ENCODE measurements at places on chromosomes 4 and X.

DNA sequence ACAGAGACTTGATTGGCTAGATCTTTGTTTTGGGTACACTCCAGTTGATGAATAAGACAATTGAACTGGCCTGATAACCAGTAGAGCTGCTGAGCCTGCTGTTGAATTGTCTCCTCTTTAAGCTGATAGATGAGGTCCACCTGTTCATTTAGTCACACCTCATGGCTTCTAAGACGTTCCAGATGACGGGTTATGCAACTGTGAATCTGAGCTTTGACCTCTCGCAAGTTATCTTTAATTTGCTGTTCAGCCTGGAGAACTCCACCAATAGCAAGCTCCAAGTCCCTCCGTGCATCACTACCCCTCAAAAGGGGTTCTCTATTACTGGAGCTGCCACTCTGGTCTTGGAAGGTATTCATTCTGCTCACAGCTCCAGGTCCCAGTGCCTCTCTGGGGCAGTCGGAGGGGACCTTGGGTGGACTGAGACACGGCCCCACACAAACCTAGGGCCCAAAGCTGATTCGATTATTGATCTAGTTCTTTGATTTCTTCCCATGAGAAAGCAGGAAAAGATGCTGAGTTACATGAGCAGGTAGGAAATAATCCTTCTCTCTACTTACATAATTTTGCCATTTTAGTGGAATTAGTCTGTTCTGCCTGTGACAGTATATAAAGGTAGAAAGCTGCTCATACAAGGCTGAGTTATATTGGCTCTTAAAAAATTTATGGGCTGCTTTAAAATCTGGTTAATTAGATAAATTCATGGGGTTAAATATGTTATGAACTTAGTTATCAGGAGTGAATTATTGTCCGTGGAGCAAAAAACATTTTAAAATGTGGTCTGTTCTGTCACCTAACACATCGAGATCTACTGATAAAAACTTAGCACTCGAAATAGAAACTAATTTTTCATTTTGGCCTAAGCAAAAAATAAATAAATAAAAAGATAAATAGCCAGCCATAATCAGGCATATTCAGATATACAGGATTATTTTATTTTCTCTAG, 6.8 kb downstream of the MMAA start:
- DNase-seq, result no peak

DNA sequence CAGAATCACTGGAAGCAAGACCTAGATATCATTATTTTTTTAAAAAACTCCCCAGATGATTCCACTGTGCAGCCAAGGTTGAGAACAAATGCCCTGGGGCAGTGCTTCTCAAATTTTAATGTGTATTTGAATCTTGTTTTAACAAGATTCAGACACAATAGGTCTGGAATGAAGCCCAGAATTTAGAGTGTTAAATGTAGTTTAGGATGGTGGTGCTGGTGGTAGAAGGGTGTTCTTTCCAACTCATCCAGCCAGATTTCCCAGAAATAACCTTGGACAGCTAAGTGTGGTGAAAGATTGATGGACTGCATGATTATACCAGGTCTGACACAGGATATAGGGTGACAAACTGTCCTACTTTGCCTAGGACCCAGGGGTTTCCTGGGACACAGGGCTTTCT, 120.1 kb upstream of the MED14 start:
- DNase-seq, result no peak

DNA sequence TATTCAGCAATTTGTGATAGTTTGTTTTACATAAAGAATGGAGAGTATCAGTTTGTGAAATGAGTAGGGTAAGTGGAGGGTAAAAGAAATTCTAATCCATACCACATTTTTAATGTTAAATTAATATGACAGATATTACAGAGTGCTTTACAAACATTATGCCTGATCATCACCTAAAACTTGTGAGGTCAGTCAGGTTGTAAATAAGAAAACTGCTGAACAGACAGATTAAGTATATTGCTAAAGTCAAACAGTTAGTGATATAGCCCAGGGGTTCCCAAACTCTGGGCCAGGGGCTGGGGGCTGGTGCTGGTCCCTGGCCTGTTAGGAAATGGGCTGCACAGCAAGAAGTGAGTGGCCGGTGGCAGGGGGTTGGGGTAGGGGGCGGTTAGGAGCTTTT, 273.6 kb downstream of the TRAM1L1 start:
- no peak for DNase-seq

DNA sequence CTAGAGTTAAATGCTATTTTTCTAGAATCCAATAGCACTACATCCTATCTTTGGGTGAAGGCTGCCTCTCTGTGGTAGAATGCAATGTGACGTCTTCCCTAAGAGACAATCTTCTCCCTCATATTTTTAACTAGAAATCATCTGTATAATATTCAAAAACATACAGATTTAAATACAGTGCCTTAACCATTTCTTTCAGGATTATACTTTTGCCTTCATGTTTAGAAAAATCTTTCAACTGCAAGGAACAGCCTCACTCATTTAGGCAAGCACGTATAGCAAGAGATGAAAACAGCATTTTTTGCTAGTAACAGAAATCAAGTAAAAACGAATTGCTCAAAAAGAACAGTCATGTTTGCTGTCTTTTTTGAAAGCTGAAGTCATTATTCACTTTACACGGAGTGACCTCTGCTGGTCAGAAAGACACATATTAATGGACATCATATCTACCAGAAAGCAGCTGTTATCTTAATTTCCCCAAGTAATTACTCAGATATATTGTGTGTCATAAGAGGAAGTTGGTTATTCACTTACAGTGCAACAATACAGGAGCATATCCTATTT, 422.3 kb downstream of the STPG2 start:
- DNase-seq, result no peak

DNA sequence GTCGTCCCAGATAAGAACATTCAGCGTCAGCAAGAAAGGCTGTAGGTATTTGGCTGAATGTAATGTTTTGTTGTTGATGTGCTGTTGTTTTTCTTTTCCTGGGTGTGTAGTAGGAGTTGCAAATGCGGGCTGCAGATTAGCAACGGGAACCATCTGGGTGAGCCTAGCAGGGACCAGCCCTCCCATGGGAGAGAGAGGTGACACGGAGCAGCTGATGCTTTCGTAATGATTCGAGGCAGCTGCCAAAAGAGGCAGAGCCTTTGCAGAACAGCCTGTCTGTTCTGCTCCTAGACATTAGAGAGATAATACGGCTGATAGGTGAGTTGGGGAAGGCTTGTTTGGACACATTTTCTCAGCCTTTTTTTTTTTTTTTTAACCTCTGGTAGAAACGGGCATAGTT, 25.3 kb downstream of the ARSF start:
- DNase-seq, result no peak

GRCh38 chr4:153393397-153393796, 48.9 kb downstream of the MND1 start:
- no peak for DNase-seq

DNA sequence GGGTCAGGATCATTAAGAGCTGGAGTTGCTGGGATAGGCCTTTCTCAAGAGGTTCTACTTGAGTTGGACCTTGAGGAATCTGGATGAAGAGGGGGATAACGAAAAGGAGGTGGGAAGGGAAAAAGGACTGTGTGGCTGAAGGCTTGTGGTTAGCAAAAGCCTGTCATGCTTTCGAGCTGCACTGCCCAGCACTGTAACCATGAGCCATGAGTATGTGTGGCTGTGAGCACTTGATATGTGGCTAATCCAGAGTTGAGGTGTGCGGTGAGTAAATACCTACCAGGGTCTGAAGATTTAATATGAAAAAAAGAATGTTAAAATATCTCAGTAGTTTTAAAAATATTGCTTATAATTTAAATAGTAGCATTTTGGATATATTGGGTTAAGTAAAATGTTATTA, 11.4 kb downstream of the TMEM165 start:
- no peak for DNase-seq

DNA sequence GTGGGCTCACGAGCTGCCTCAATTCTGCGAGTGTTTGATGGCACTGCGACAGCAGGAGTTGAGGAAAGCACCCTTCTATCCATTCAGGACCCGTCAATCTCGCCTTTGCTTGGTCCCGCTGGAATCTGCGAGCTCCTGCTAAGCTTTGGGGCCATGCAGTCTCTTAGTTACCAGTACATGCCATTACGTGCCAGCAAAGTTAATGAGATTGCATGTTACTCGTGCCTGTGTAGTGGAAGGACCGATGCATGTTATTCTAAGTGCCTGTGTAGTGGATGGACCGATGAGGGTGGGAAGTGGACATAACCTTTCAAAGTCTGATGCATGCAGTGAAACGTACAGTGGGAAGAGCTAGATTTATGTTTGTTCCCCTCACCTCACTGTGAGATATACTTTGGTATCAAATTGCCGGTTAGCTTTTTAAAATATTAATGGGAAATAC, 569 bp downstream of the RPS3A start:
- DNase-seq, result no peak

- DNase-seq, result no peak
Measured at GRCh38 chr4:41538017-41538733, at the start of gene LIMCH1. LIMCH1 (plus strand) TSS chr4:41538157; CDS start chr4:41605996, 67,839 bp downstream.

- no peak for DNase-seq
Measured at GRCh38 chr4:36310793-36311192, 29.4 kb downstream of the DTHD1 start.

DNA sequence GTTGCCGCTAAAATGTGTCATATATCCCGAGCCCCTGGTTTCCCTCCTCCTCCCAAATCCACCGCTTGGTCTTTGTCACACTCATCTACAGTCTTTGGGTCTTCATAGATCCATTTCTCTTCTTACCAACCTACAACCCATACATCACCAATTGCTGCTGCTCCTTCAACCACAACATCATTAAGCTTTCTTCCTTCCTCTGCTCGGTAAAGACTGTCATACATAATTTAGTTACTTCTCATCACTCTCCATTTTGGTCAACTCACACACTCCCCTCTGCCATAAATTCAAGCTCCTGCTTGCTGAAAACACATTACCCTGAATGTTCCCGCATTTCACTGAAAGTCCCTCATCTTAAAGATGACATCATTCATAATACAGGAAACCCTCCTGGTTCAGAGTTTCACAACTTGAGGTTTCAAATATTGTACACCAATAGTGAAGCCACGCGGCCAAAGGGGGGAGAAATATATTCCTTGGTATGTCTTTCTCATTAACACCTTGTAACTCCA, 1.7 kb upstream of the DCTD start:
- DNase-seq, result no peak

DNA sequence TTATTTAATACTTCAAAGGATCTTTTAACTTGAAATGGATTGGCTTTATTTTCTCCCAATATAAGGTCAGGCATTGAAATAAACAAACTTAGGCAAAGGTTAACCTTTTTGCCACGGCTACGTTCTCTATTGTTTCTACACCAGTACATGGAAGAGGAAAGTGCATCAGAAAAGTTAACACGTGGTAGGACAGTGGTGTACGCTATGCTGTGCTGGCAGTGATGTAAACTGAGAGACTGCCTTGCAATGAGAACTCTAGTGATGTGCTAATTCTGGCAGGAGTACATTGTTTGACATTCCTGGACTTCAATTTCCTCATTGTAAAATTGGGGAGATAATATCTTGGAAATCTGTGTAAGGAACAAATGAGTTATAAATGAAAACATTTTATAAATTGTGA, 208.2 kb downstream of the TMA16 start:
- no peak for DNase-seq

DNA sequence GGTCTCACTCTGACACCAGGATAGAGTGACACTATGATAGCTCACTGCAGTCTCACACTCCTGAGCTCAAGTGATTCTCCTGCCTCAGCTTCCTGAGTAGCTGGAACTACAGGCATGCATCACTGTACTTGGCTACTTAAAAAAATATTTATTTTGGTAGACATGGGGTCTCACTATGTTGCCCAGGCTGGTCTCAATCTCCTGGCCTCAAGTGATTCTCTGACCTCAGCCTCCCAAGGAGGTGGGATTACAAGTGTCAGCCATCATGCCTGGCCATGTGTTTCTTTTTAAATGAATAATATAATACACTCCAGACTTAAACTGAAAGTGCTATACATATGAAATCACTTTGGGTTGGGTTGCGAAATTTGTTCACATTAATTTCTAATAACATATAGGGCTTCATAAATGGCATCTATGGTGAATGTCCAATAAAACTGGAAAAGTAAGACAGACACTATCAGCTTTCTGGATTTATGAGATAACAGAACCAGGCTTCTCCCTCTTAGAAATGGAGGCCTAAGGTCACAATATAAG, 48.0 kb downstream of the SEC24D start:
- no peak for DNase-seq

DNA sequence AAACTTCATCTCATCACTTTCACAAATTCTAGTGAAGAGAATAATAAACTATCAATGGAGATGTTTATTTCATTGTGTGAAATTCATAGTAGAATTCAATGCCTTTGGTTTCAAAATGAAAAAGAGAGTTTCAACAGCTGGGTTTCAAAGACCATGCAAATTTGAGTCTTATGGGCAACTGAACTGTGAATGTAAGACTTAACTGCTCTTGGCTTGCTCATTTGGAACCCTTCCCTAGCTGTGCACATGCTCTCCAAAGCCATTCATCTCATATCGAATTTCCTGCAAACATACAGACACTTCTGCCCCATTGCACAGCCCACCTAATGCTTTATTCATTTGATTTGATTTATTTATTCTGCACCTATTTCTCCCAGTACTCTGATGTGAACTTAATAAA, 154.5 kb downstream of the GRXCR1 start:
- no peak for DNase-seq

DNA sequence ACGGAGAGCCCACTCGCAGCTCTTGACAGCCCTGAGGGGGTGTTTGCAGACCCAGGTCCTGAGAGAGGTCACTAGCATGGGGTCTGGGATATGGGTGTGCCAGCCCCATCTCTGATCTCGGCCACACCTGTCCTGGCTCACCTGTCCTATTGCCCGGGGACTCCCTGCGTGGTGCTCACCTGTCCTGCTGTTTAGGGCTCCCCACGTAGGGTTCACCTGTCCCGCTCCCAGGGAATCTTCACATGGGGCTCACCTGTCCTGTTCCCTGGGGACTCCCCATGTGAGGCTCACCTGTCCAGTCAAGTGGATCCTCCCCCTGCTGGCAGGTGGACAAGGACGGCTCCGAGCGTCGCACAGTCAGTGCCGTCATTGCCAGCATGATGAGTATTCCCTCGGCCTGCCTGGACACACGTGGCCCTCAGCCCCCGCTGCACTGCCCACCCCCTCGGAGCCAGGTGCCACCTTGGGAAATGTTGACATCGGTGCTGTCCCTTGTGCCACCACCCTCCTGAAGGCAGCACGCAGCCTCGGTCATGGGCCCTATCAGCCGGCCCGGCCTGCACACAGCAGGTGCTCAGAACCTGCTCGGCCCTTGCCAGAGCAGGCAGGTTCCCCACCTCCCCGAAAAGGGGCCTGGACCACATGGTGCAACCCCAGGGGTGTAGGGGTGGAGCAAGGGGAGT, 6.3 kb downstream of the SLC49A3 start:
- no peak for DNase-seq

DNA sequence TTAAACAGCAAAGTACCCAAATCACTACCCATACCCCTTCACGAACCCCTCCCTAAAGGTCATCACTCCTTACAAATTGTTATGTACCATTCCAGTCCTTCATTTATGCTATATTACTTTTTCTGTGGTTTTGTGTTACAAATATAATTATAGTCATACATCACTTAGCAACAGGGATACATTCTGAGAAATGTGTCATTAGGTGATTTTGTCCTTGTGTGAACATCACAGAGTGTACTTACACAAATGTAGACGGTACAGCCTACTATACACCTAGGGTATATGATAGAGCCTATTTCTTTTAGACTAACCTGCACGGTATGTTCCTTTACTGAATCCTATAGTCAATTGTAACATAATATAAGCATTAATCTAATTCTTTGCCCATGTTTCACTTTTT, 61.9 kb downstream of the ASB9 start:
- DNase-seq, result no peak

GRCh38 chr4:86948276-86948675, 13.5 kb downstream of the AFF1 start:
- no peak for DNase-seq

GRCh38 chrX:123988423-123989111, 27.1 kb downstream of the STAG2 start:
- DNase-seq, result no peak

GRCh38 chrX:100435726-100436125, 25.7 kb upstream of the PCDH19 start:
- no peak for DNase-seq

All from HuH-7 (cell line).